ENCODE measurements at places on chromosomes 11 and 22.

- DNase-seq, result peak; percentile 88
Measured at GRCh38 chr11:10197091-10197490, 96.9 kb downstream of the SBF2 start.

DNA sequence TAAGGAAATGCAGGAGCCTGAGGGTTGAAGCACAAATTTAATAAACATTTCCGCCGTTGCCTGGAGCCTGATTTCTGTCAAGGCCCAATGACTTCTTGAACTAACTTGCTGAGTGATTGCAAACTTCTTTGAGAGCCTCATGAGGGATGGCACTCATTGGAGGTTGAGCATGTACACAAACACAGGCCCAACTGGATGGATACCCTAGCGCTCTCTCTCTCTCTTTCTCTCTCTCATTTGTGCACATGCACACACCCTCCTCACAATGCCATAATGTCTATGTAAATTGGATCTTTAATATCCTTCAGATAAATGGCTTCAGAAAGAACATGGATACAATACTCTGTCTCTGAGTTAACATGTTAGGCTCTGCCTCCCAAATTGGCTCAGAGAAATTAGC, 597.7 kb upstream of the CADM1 start:
- no peak for DNase-seq

GRCh38 chr11:119426142-119426541, 3.2 kb upstream of the THY1 start:
- no peak for DNase-seq

DNA sequence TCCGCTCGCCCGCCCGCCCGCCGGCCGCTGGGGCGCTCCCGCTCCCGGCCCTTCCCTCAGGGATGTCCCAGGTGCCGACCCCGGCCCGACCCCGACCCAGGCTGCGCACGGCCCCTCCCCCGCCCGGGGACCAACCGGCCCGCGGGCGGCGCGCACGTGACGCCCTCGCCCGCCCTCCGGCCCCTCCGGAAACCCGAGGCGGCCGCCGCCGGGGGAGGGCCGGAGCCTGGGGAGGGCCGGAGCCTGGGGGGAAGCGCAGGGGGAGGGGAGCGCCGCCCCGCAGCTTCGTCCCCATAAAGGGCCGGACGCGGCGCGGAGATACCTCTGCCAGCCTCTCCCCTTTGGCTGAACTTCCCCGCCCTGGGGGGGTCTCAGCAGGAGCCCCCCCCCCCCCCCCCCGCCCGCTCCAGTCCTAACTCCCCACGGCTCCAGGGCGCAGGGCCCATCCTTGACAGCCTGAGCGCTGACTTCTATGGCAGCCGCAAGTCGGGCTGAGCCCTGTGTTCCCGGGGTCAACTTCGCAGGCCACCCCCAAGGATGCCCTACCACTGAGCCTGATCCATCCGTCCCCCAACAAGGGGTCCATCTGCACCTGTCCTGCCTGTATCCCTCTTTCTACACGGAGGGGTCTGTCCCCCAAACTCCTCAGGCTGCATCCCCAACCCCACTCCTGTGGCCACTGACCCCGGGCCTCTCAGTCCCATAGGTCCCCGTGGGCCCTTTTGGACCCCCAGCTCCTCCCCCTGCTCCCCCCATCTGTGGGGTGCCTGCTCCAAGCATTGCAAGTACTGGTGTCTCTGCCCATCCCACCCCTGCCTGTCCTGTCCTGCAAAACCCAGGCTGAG, at the start of gene MAPK12:
Gene MAPK12, minus strand, starts transcription at position 69 of the 845 bp plus-strand sequence. CDS start 174 bp downstream, outside the sequence.
- DNase-seq, result no peak

All from fibroblast of skin of left biceps (primary cell).